ENCODE measurements at places on chromosomes 2 and 18.

- no peak for DNase-seq
Observed at GRCh38 chr18:43661570-43661969, 384.3 kb upstream of the SYT4 start.

GRCh38 chr2:108022628-108023027, 36.3 kb downstream of the SLC5A7 start:
- no peak for DNase-seq

- DNase-seq = no peak
Observed at GRCh38 chr2:149827585-149828126, 240.1 kb upstream of the MMADHC start.

DNA sequence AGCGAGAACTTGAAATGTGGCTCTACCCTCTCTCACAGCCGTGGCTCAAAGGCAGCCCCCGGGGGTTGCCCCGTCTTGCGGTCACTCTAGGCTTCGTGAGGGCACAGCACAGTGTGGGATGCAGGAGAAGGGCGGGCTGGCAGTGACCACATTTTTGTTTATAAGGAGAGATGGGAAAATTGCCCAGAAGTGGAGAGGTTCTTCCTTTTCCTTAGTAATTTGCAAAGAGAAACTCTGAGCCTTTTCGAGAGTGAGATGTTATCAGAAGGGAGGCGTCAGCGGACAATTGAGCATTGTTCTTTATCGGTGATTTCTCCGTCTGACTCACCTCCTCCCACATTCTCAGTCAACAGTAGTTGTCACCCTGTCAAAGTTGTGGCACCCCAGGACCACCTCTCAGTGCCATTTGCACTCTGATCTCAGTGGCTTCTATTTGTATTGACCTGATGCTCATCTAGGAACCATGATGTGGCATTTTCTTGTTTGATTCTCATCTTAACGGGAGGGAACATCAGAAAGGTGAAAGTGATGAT, 89.6 kb downstream of the ACAA2 start:
- DNase-seq = no peak

DNA sequence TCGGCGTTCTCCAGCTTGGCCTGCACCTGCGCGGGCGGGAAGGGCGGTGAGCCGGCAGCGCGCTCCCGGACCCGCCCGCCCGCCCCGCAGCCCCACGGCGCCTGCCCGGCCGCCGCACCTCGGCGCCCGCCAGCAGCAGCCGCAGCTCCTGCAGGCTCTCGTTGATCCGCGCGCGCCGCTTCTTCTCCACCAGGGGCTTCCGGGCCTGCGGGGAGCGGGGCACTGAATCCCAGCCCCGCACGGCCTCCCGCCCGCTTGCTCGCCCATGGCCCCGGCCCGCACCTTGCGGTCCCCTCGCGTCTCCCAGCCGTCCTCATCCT, 335 bp downstream of the HES6 start:
- no peak for DNase-seq

- no peak for DNase-seq
Observed at GRCh38 chr2:208363485-208363884, 43.1 kb upstream of the PTH2R start.

- DNase-seq = no peak
Observed at GRCh38 chr2:196291873-196292800, 120.8 kb upstream of the STK17B start.

DNA sequence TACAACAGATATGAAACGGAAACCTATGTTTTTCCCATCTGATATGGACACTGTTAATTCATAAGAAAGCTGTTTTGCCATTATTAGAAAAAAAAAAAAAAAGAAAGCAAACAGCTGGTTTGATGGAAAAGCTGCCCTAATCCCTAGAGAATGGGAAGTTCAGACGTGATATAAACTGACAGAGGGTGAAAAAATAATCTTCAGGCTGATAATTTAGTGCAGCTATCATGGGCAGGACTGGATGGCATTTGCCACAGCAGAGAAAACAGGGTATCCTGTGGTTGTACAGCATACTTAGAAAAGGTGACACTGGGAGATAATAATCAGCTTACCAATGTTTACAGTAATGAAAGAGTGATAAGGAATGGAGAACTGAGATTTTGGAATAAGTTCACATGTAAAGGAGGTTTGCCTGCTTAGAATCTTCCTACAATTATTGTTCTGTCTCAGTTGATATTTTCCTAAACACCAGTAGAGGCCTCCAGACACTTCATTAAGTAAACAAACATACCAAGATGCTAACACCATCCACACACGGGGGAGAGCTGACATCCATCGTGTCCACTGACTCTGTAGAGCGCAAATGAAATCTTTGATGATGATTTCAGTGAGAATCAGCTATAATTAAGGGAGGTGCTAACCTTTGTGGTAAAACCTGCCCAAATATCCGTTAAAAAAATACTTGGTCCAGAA, 211.6 kb upstream of the MMADHC start:
- no peak for DNase-seq

Data from GM12892 (cell line).